ENCODE measurements at places on chromosomes 16 and 17. TPM values are rescaled to one million over a fixed set of nuclear protein-coding genes. Genes with fewer than 3 reads are reported as not detected.

The TLCD1 gene
- polyA plus RNA-seq, result 12.0 TPM

The NAGS gene
- 1.8 TPM for polyA plus RNA-seq

DNA sequence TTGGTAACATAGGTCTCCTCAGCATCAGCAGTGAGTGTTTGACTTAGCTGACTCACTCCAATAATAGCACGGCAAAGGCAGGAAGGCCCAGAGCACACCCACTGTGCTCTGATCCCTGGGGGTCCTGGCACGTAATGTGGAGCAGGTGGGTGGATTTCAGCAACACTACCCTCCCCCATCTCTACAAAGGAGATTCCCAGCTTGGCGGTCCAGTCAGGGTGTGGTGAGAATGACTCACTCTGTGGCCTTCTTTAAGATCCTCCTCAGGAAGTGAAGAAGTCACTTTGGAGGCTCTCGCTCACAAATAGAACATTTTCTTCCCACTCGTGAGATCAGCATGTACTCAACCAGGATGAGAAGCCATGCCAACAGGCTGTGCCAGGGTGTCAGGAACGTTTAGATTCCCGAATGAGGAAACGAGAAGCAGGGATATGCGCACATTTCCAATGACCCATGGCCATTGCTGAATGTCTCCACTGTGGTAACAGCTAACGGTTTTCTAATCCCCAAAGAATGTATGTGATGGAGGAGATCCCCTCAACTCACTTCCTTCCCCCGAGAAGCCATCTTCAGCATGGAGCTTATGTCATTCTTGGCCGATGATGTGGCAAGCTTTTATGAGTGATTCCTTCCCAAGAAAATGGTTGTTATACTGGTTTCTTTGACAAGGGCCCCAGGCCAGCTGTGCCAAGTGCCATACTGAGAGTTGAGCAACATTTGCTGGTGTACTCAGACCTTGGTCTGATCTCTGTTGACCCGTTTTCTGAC, 365.2 kb downstream of the C16orf95 start:
- DNase-seq, result no peak

DNA sequence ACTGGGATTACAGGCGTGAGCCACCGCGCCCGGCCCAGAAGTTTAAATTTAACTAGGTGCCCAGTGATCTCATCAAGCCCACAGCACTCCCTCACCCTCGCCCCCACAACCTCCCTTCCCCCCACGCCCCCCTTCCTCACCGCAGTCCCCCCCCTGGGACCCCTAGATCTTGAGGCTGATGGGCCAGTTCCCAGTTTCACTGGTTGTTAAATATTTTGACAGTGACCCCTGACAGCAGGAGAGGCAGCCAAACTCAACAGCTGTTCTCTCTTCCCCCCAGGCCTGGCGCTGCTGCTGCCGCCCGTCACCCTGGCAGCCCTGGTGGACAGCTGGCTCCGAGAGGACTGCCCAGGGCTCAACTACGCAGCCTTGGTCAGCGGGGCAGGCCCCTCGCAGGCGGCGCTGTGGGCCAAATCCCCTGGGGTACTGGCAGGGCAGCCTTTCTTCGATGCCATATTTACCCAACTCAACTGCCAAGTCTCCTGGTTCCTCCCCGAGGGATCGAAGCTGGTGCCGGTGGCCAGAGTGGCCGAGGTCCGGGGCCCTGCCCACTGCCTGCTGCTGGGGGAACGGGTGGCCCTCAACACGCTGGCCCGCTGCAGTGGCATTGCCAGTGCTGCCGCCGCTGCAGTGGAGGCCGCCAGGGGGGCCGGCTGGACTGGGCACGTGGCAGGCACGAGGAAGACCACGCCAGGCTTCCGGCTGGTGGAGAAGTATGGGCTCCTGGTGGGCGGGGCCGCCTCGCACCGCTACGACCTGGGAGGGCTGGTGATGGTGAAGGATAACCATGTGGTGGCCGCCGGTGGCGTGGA, 15.6 kb downstream of the QPRT start:
- DNase-seq, result no peak

DNA sequence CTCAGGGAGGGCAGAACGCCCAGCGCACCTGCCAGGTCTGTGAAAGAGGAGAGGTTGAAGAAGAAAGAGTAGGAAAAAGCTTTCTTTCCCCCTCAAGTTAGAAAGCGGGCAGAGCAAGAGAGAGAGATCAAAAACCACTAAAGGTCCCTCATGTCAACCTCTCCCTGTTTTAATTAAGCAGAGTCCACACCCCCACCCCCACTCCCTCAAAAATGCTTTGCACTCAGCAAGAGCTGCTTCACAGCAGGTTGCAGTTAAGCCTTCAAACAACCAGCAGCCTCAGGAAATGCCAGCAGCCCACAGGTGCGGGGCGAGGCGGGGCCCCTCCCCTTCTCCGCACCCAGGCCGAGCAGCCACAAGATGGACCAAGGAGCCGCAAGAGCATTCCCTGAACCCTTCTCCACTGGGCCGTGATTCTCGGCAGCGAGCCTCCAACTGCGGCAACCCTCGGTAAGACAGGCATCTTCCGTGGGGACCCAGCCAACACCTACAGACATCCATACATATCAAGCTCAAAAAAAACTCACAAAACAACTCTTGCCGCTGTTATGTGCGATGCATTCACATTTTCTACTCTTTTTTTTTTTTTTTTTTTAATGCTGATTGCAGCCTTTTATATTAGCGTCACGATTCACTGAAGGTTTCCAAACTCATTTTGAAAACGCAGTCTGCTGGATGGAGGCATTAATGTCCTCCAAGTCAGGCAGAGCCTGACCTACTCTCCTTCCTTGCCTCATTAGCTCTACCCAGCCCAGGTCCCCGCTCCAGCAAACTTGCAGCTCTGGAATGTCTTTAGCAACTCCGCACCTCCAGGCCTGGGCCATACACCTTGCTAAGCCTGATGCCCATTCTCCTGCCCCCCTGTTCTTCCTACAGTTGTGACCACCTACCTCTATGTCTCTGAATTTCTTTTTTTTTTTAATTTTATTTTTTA, 66.1 kb downstream of the AXIN2 start:
- DNase-seq, result no peak

DNA sequence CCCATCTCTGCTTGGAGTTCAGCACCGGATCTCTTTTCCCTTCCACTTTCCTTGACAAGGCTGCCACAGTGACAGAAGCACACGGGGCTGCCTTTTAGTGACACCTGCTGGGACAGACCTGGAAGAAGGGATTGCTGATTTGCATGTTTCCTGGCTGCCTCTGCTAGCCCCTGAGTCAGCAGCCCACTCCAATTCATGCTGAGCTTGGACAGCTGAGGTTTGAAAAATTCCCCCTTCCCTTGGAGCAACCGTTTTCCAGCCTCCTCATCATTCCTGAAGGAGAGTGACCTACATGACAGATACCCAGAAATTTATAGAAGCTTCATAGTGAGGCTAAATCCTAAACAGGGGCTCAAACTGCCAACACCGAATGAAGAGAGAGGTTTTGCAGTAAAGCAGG, 18.8 kb upstream of the RBL2 start:
- no peak for DNase-seq

DNA sequence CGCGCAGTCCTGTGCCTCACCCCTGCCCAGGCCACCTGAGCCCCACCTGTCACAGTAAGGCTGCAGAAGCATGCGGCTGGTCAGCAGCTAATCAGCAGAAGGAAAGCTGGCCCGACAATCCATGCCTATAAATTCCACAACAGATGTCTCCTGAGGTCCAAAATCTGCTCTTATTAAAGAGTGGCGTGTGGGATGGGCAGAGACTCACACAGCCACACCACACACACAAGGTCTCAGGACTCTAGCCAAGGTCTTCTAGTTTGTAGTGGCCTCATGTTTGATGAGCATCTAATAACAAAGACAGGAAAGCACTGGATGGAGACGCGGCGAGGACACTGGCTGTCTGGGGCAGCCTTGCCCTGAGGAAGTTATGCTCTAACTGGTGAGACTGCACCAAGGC, 55.9 kb downstream of the ANKRD11 start:
- no peak for DNase-seq

- peak; percentile 84 for DNase-seq
Measured at GRCh38 chr17:33127706-33128105, 136.1 kb downstream of the SPACA3 start.

GRCh38 chr17:77548967-77549366, 408.2 kb downstream of the SEC14L1 start:
- DNase-seq, result no peak

DNA sequence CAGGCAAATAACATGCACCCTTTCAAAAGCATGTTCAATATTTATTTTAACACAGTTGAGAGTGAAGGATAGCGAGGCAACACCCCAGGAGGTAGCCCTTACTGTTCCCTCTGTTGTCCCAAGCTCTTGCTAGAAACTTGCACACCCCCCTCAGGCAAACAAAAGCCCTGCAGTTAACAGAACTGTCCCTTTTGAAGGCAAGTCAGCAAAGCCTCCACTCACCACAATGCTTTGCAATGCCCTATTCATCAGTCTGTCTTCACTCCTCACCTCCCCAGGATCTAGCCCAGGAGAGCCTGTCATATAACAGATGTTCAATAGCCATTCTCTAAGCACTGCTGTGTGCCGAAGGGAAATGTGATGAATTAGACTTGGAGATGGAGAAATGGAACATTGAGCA, 3.5 kb upstream of the CNEP1R1 start:
- DNase-seq, result no peak

DNA sequence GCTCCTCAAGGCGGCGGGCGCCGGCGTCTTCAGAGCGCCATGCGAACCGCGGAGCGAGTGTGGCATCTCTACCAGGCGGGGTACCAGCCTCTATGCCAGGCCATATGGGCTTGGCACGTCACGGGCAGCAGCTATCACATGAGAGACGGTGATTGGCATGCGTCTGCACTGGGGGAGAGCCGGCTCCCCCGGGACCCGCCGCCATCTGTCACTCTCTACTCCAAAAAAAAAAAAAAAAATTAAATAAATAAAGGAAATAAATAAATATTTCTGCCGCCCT, at the start of gene NEUROD2:
NEUROD2 (minus strand) TSS at position 70 of the 280 bp plus-strand sequence. CDS start 1,321 bp downstream, outside the sequence.
- no peak for DNase-seq
